ENCODE measurements at places on chromosomes 2 and 18.
A peak's percentile ranks its signal among the peaks of the same experiment; 100 is the strongest.

- DNase-seq, result peak; percentile 88
Observed at GRCh38 chr2:96174251-96175144, 29.3 kb upstream of the DUSP2 start.

DNA sequence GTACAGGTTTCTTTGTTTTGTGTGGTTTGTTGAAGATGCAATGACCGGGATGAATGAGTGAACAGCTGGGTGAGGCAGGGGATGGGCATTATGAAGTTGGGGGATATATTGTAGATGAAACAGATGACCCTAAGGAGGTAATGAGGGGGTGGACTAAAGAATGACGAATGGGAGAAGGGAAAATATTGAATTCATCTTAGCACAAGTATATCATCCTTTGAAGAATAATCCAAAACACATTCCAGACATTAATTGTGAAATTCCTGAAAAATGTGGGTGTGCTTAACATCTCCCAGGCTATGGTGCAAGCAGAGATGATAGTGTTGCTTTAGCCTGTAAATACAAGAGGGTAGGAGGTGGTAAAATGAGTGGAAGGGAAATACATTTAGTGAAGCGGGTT lies 5.8 kb downstream of the CRIM1 start:
- DNase-seq, result peak; percentile 37

GRCh38 chr18:6024745-6025248 lies 129.5 kb upstream of the TMEM200C start:
- DNase-seq, result no peak

DNA sequence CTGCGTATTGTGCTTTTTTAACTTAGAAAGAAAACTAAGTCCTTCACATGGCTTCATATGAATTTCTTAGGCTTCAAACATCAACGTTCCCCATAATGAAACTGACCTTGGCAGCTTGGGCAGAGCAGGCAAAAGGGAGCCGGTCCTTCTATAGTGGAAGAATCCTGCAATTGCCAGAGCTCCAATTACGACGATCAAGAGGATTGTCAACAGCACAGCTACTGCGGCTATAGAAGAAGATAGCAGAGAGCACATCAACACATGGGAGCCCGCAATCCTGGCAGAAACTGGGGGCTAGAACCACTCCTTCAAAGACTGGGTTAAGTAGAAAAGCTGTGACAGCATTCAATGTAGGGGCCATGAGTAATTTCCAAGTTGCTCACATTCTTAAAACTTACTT lies 69.8 kb downstream of the DHRS9 start:
- no peak for DNase-seq

All from AG20443 (cell line).